ENCODE measurements at places on chromosomes 4 and X.

GRCh38 chrX:78104447-78105176 is 564 bp downstream of the PGK1 start:
- DNase-seq, result peak; percentile 56

- DNase-seq, result peak; percentile 38
Observed at GRCh38 chrX:110086916-110087484, 84.1 kb downstream of the TMEM164 start.

DNA sequence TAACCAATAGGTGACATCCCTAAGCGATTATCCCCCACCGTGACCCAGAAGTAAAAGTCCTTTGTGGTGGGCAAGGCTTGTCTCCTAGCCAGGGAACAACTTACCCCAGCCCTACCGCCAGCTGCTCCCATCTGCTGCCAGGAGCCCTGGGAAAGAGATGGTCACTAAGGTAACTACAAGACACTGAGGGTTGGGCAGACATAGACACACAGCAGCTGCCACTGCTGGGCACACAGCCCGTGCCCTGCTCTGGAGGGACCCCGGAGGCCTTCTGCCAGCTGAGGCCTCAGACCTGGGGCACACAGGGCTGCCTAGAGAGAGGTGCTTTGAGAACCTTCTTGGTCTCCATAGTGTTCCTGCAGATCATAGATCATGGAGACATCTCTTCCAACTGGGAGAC is 53.0 kb upstream of the PROM1 start:
- no peak for DNase-seq

- no peak for DNase-seq
Observed at GRCh38 chr4:144701683-144702233, 55.8 kb downstream of the HHIP start.

GRCh38 chr4:25970691-25971432 is 56.8 kb downstream of the SMIM20 start:
- DNase-seq, result no peak

DNA sequence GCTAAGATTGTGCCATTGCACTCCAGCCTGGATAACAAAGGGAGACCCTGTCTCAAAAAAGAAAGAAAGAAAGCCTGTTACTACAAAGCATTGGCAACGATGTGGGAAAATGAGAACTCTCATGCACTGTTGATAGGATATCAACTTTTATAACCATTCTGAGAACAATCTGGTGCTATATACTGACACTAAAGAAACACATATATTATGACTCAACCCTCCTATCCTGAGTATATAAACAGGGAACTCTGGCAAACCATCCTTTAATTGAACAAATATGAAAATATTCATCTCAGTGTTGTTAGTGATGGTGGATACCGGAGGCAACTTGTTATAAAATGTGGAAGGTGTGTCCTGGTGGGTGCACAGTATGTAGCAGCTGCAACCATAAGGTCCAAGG is 53.0 kb upstream of the SOD3 start:
- DNase-seq, result no peak

DNA sequence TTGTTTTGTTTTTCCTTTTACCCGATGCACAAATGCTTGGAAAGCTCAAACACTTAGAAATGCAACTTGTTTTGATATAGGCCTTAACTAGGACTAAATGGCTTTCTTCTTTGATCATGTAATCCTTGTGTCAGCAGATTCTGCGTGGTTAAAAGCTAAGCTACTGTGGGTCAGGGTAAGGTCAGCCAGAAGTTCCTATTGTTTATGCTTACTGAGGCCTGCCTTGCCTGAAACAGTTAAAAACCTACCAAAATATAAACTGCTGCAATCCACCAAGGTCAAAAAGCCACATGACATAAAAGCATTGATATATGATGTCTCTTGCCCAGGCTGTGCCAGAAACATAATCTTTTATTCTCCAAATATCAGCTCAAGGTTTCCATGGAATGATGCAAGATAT is 223.4 kb downstream of the FAM47B start:
- DNase-seq, result no peak

DNA sequence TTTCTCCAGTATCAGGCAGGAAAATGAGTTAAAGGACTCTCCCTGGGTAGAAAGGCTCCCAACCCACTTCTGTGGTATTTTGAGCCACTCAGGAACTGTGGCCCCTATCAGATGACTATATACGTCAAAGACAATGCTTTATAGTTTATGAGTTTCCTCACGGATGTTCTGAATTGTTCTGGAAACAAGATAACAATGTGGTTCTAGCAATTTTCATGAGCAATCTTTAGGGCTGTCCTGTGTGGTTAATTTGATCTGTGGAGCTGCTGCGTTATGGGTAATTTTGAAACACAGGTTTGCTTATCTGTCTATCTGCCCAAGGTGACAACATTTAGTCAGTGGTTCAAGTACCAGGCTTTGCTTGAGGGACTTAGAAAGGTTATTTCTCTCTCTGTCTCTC is 46.7 kb upstream of the IL2 start:
- DNase-seq, result no peak

All from AML-193 (cell line).